ENCODE measurements at places on chromosomes 4 and X. TPM values are rescaled to one million over a fixed set of nuclear protein-coding genes. Genes with fewer than 3 reads are reported as not detected.

IL13RA1 gene
- total RNA-seq, result 14.7 TPM

PPP2R2C gene
- 1.0 TPM for total RNA-seq

DNA sequence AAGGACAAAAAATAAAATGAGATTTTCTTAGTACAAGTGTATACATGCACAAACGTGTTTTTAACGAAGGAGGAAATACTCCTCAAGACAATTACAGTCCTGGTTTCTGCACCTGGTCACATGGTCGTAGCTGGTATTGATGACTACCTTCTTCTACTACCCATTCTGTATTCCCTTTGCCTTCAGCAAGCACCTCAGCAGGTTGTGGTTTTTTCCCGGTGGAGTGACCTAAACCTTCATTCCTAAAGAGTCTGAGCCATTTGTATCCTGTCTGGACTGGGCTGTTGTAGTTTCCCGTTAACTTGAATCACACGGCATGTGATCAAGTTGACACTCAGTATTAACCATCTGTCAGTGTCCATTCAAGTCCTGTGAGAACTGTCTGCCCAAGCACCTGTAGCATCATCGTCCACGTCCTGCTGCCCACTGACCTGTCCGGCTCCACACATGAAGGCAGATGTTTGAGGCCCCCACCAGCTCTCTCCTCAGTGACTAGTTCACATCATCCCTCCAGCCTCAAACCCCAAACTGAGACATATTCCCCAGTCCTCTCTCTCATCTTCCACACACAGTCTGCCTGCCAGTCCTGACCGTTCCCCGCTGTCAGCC lies 31.1 kb upstream of the TBC1D14 start:
- no peak for DNase-seq

- no peak for DNase-seq
Observed at GRCh38 chr4:23707652-23708026, 182.2 kb downstream of the PPARGC1A start.

All from Daoy (cell line).